ENCODE measurements at places on chromosomes 7 and 10. TPM values are rescaled to one million over a fixed set of nuclear protein-coding genes. Genes with fewer than 3 reads are reported as not detected.

Gene NKX2-3
- not detected for polyA plus RNA-seq

Gene PODXL
- polyA plus RNA-seq: 41.3 TPM

Gene GNGT1
- not detected for polyA plus RNA-seq

Gene C10orf105
- polyA plus RNA-seq: 0.03 TPM

Gene UNCX
- not detected for polyA plus RNA-seq

Gene SH2D4B
- polyA plus RNA-seq: not detected

Gene OR2A1
- not detected for polyA plus RNA-seq

Gene MMP21
- 0.22 TPM for polyA plus RNA-seq

Gene AUTS2
- 7.2 TPM for polyA plus RNA-seq

Gene CPA2
- 0.23 TPM for polyA plus RNA-seq

Gene TMEM184A
- polyA plus RNA-seq: 0.45 TPM

DNA sequence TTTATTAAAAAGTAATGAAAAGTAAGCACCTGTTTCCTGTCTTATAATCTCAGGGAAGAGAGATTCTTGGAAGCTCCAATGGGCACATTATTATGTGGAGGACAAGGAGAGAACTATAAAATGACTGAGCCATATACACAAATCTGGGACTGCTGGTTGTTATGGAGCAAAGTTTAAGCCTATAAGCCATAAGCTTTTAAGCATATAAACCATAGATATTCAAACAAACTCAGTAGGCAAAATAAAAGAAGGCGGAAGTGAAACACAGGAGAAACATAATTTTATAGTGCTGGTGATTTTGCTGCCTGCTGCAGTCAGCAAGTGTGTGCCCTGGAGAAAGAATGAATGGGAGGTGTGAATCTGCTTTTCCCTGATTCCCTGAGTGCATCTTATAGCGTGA, 274.4 kb downstream of the KIF20B start:
- no peak for DNase-seq

DNA sequence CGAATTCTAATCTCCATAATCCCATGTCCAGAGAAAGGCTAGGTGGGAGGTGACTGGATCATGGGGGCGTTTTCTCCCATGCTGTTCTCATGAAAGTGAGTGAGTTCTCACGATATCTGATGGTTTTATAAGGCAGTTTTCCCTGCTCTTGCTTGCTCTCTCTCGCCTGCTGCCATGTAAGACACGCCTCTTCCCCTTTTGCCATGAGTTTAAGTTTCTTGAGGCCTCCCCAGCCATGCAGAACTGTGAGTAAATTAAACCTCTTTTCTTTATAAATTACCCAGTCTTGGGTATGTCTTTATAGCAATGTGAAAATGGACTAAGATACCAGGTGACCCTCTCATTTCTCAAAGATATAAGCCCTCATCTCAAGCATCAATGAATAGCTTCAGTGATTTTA, 1.1 kb upstream of the ACTA2 start:
- DNase-seq: no peak

GRCh38 chr10:89120931-89121763, 86.0 kb downstream of the CH25H start:
- DNase-seq: no peak

- DNase-seq: no peak
Observed at GRCh38 chr10:78619896-78620295, 448.9 kb upstream of the ZMIZ1 start.

DNA sequence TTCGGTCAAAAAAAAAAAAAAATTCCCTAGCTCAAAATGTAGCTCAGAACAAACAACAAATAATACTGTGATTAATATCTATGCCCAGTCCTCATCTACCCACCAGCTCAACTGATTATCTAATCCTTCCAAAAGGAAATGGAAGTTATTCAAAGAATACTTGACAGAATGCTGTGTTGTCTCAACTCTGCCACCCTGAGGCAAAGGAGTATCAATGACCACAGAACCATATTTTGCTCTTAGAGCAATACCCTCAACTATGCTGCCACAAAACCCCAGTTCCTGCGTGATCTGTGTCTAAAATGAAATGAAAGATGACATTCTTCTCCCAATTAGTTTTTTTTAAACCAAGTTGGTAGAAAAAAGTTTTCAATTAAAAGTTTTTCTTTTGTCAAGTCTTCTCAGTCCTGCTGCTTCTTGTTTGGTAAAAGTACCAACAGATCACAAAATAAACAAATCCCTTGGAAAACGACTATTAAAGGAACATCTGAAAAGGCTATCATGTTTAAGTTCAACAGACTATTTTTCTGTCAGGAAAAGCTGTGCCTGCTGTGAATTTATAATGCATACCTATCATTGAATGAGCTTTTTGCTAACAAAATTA, 21.6 kb downstream of the RBM28 start:
- DNase-seq: no peak

DNA sequence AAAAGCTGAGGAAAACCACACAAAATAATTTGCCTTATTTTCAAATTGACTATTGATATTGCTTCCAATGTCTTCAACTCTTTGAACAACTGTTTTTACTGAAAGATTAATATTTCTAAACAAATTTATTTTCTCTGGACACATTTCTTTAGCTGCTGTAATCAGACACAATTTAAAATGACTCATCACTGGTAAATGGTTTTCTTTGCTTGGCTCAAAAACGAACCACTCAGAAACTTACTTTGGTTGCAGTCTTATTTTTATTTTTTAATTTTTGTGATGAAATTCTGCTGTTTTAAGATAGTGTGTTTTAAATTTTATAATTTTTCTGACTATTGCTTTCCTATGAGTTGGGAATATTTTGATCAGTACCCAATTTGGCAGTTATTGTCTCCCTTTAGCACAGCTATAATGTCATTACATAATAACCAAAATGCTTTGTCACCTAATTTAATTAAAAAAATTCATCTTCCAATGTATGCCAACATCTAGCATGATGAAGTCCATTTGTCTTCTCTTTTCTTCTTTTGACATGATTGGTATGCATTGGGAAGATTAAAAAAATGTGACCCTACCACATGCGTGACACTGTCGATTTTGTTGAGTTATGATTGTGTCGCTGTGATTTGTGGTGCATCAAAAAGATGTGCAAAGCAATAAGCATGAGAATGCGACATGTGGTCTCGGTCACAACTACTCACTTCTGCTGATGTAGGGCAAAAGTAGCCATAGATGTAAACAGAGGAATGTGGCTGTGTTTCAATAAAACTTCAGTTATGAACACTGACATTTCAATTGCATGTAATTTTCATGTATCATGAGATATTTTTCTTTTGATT, 222.3 kb downstream of the SUGCT start:
- DNase-seq: no peak

DNA sequence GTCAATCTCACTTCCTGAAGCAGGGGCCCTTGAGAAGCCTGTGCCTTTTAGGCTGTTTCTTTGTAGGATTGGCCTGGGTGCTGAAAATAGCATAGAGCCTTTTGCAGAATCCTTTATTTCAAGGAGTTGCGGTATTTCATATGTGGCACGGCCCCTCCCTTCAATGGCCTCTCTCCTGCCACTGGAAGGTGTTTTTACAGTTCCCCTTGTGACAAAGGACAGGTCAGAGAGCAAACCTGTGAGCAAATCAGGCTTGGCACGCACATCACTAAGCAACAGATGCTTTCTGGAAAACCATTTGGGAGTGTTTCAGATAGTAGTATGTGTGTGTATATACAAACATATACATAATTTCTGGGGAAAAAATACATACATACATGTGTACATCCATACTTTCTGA, 388.6 kb upstream of the C7orf33 start:
- no peak for DNase-seq

GRCh38 chr7:64581926-64582894, 19.3 kb upstream of the ZNF680 start:
- peak; percentile 18 for DNase-seq

- DNase-seq: no peak
Observed at GRCh38 chr7:91228327-91228726, 35.9 kb upstream of the FZD1 start.

DNA sequence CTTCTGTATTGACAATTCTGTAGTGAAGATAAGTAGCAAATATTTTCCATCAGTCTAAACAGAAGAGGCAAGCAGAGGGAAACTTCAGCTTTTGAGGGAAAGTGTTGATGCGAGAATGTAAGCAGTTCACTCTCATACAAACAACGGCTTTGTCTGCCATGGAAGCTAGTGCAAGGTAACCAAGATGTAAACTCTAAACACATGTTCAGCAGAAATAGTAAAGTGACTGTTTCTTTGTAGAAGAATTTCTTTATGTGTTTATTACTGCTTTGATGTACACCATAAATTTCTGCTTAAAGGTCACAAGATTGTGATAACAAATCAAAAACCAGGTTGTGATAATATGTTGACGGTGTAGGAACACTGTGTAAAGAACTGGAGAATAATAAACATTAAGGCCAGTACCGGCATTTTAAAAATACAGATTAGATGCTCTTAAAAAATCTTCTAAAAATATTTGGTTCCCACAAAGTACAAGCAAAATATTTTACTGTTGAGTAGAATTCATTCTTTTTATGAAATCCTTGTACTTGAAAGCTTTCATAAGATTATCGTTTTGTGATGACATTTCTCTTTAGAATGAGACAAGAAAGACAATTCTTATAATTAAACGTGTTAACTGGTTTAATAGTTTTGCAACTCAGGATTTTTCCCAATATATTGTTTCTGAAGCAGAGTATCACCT, 34.2 kb downstream of the SEMA3C start:
- no peak for DNase-seq

GRCh38 chr7:139695051-139695450, 82.7 kb downstream of the HIPK2 start:
- DNase-seq: no peak

DNA sequence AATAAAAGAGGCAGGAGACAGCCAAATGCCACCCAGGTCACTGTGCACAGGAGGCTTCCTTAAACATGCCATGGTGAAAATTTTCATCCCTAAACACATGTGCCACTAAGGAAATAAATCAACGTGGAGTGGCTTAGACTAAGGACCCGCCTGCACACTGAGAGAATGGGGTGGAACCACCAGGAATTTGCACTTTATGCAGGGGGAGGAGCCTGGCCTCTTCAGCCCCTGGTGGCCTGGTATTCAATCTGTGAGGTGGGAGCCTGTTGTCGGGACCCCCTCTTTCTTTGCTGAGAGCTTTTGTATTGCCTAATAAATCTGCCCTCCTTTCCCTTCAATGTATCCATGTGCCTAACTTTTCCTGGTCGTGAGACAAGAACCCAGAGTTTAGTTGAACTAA, 204.6 kb upstream of the NRP1 start:
- no peak for DNase-seq

DNA sequence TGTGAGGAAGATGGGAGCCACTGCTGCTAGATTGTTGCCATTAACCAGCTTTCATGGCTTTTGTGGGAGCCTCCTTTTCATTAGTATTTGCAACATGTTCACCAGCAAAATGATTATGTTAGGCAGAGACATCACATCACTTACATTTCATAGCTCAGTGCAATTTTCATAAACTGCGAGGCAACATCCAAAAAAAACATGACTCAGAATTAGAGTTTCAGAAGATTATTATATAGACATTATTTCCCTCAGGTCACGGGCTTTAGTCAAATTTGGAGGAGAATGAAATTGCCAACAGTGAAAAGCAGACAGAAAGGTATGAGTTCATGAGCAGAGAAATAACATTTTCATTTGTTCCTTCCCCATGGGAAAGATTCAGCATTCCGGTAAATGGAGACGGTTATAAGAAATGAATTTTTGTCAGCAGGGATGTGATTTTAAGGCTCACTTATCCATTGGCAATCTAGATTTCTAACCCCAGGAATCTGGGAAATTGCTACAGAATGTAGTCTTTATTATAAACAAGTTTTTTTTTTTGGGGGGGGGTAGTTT, 573.2 kb downstream of the AUTS2 start:
- DNase-seq: no peak

DNA sequence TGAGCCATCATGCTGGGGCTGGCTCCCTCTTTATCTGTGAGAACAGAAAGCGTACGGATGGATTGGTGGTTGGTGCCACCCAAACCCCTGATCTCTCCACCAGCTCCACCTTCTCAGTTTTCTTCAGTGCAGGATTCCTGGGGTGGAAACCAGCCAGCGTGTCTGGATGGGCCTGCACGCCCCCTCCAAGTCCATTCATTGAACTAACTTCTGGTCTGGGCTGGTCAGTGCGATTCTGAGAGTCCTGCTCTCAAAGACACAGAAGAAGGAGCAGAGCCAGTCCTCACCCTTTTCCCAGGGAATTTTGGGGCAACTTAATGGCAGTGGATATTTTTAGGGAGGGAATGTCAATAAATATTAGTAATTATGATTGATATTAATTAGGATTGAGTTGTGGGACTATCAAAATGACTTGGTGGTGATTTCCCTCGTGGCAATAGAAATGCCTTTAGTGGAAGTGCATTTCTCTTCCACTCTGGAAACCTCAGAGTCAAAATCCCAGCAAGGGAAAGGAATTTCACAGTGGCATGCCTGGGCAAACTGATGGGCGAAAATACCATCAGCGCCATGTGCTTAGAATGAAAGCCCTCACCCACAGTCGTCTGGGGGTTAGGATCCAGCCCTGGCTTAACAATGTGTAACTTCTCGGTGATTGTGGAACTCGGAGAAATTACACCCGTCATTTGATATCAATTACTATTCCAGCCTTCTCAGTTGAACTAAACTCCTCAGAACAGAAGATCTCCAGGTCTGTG, 69.3 kb upstream of the EEPD1 start:
- DNase-seq: no peak

DNA sequence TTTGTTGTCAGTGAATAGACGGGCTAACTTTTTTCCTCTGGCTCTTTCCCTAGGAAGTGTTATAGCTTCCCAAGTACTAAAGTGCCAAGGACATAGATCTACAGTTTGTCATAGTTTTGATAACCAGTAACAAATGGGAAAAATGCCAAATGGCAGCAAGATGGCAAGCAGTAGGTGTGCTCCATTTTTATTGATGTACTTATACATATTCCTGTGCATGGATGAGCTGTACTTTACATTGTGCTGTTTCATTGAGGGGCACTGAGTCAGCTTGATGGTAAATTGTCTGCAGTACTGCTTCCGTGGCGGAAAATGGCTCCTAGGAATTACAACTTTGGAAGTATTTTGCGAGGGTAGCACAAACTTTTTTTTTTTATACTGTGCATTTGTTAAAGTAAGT, 7.1 kb downstream of the ADAM22 start:
- no peak for DNase-seq

GRCh38 chr10:49596836-49597235, 13.3 kb upstream of the SLC18A3 start:
- DNase-seq: no peak

DNA sequence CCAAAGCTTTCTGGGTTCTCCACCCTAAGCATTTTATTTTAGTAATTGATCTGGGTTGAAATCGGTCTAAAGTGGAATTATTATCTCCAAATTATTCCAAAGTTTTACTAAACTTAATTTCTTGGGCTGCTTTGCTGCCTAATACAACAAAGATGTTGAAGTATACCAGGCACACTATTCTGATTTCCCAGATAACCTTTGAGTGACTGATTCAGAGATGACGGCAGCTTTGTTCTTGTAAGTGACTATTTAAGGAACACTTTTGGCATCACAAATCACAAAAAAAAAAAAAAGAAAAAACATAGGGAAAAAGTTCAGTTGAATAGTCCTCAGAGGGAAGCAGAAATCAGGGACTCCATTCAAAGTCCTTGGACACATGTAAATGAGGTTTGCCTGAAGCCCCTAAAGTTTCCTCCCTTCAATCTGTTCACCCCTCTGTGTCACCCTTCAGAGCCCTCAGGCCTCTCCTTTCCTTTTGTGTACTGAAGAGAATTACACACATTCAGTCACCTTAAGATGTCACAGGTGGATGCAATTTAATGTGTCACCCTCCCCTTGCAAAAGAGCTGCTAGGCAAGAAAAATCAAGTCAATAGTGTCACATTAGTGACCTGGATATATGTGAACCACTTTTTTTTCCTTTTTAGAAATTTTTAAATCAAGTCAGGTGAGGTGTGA, 81.5 kb downstream of the RTKN2 start:
- no peak for DNase-seq

- DNase-seq: no peak
Observed at GRCh38 chr7:1025743-1026581, 18.4 kb upstream of the GPR146 start.

- no peak for DNase-seq
Observed at GRCh38 chr10:119309423-119309770, 102.0 kb downstream of the GRK5 start.

Measured in heart right ventricle (tissue), 16 donors.